ENCODE measurements at places on chromosomes 5 and 9. TPM values are rescaled to one million over a fixed set of nuclear protein-coding genes. Genes with fewer than 3 reads are reported as not detected.

Gene FAM120A
- total RNA-seq, result 172 TPM

DNA sequence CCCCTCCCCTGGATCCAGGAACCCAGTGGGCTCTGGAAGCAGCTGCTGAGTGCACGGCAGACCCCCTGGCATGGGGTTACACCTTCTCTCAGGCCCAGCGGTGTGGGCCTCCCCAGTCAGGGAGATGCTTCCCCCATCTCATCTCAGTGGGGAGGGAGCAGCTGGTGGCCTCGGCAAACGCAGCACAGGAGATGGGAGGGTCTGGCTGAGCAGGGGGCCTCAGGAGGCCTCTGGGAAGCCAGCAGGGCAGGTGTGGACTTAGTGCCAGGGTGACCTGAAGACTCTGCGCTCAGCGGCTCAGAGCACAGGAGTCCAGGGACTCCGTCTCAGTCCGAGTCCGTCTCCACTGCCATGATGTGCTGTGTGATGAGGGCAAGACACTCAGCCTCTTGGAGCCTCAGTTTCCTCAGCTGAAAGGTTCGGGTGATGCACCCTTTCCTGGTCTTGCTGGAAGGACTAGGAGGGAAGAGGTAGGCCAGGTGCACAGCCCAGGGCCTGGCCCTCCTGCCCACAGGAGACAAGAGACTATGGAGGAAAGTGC lies 100.6 kb downstream of the GTF3C4 start:
- DNase-seq, result no peak

Gene TEK
- total RNA-seq, result 119 TPM

DNA sequence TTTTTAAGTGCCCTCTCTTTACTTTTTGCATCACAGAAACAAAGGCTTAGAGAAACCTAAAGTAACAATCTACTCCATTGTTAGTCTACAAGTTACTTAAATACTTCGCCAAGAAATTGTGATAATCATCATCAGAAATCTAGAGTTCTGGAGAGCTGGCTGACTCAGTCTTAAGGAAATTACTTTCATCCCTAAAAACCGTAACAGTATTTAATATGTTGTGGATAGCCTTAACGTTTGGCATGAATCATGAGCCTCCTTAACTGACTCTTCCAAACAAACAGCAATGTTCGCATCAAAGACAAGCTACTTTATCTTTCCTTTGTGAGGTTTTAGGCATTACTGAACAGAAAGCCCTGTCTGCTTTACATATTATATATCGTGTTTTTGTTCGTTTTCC lies 128.7 kb downstream of the NIPBL start:
- DNase-seq, result peak; percentile 53

Gene SH2D3C
- 77.8 TPM for total RNA-seq

Gene IFNB1
- total RNA-seq, result not detected

Gene PCDHA6
- 0.17 TPM for total RNA-seq

DNA sequence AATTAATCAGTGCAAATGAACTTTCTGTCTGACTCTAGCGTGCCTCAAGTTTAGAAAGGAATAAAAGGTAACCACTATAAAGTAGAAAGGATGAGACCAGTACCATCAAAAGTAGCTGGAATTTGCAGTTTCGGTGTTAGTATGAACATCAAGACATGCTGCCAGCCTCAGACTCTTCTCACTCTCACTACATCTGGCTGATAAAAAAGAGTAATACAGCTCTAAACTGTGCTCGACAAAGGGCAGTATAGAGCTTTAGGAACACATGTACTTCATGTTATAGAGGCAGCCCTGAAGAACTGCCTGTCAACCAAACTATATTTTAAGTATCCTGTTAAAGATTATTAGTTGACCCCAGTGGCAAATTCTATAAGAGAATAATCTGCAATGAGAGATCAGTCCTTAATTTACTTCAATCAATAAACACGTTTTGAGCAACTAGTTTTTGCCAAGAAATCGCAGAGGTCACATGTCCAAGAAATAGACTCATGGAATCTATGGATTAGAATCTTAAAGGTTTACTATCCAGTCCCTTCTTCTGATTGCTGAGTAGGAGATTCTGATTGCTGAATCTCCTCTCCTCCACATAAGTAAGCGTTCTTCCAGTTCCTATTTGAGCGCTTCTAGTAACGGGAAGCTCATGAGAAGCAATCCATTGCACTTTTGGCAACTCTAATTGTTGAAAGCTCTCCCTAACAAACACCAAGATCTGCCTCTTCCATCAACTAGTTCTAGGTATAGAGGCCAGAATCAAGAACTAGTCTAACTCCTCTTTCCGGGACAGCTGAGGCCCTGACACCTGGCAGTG lies 941 bp downstream of the XPA start:
- DNase-seq, result peak; percentile 44

DNA sequence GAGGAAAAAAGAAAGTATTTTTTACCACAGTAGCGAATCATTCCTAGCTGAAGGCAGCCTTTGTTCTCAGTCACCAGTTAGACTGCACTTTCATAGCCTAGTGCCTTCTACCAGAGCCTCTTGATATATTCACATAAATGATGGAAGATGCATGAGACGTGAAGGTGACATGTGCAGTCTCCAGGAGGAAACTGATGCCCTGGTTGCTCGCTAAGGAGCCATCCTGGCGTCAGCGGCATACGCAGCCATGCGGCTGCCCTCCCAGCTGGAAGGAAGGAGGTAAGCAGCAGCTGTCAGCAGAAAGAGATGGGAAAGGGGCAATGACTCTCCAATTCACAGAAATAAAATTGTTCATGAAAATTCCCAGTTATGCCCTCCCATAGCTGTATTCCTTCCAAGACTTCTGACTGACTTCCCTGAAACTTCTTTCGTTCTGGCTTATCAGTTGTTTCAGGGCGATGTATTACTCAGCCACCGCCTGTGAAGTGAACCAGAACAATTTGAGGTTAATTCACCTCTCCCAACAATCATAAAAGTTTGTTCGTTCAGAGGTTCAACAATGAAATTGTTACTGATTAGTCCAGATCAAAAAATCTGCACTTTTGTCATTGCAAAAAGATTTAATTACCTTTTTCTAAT lies 331.2 kb downstream of the NR2F1-AS1 start:
- peak; percentile 16 for DNase-seq

- DNase-seq, result no peak
Measured at GRCh38 chr5:166719991-166720390, 1571.5 kb upstream of the WWC1 start.

Gene TRIM14
- total RNA-seq, result 1.5 TPM

DNA sequence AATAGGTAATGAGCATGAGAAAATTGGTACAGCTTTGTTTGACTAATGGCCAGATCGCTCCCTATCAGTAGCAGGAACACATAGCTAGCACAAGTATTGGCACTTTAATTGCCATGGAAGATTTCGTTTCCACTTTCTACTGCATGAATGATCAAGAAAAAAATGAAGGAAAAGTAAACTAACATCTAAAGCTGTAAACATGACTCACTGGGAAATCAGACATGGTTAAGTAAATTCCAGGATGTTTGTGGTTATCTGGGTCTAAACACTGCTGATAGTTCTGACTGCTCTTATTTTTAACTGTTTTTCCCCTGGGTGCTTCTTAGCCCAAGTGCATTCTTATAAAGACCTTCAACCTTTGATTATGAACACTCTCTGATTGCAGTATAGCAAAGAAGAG lies 388.9 kb downstream of the NR2F1-AS1 start:
- peak; percentile 50 for DNase-seq

DNA sequence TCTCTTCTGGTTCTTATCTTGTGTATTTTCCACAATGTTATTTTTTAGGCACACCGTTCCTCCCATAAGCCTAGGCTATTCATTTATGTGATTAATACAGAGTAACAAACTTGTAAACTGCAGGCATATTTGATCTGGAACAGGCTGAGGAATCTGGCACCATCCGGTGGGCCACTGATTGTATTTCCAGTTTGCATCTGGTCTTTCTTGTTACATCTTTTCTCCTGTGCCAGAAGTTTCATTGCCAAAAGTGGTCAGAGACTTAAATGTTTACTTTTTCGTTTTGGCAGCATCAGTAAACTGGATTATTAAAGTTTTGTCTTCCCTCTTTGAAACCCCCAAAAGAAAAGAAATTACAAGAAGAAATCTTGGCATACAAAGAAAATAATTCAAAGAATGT lies 17.9 kb upstream of the ZCCHC7 start:
- DNase-seq, result no peak

GRCh38 chr9:92535940-92536850 lies at the start of gene ECM2:
ECM2 (minus strand) TSS chr9:92535990; CDS start chr9:92522866, 13,124 bp downstream.
- DNase-seq, result no peak

Gene MAP1B
- 134 TPM for total RNA-seq

GRCh38 chr9:137663584-137663983 lies 44.8 kb downstream of the EHMT1 start:
- no peak for DNase-seq

DNA sequence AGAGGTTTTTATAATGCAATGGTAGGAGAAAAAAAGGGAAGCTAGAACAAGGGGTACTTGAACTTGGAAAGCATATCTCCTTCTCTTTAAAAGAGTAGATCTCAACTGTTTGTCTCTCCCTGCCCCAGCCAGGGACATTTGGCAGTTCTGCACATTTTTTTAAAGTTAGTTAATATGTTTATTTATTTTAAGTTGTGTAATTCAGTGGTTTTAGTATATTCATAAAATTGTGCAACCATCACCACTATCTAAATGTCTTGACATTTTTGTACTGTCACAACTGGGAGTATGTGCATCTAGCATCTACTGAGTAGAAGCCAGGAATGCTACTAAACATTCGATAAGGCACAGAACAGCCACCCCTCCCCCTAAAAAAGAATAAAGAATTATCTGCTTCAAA lies 103.5 kb upstream of the DPYSL3 start:
- DNase-seq, result no peak

DNA sequence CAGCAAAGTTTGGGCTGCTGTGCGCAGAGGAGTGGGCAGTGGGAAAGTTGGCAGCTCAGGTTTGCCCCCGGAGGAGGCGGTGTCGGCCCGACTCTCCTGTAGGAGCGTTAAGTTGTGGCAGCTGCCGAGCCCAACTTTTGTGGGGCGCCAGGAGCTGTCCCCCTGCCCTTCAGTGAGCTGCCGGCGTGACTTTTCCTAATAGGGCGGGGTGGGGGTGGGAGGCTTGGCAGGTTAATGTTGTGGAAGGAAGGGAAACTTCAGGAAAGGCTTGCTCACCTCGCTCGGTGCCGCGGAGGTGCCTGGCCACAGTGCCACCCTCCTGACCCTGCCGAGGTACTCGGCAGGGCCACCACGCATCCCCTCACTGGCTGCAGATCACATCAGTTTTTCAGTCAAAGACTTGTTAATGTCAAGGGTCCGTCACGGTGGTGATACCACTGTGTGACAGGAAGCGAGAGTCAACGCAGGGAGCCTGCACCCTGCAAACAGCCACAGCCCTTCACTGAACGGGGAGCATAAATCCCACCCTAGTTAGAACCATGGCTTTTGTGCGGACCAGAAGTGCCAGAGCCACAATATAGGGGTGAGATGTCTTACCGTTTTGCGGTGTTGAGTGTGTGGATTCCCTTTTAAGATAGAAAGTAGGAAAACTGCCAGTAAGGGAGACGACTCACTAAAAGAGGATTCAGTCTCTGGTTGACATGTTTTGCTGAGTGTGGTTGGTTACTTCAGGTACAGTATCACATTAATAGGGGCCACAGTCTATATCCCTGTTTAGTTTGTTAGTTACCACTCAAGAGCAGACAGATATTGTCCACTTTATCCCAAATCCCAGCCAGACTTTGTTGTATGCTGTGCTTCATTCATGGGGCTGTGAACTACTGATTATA lies 796 bp downstream of the LNPEP start:
- peak; percentile 51 for DNase-seq

- no peak for DNase-seq
Measured at GRCh38 chr9:96082516-96083232, 207.2 kb downstream of the ERCC6L2 start.

- DNase-seq, result no peak
Measured at GRCh38 chr9:90825586-90825985, 24.0 kb downstream of the SYK start.

DNA sequence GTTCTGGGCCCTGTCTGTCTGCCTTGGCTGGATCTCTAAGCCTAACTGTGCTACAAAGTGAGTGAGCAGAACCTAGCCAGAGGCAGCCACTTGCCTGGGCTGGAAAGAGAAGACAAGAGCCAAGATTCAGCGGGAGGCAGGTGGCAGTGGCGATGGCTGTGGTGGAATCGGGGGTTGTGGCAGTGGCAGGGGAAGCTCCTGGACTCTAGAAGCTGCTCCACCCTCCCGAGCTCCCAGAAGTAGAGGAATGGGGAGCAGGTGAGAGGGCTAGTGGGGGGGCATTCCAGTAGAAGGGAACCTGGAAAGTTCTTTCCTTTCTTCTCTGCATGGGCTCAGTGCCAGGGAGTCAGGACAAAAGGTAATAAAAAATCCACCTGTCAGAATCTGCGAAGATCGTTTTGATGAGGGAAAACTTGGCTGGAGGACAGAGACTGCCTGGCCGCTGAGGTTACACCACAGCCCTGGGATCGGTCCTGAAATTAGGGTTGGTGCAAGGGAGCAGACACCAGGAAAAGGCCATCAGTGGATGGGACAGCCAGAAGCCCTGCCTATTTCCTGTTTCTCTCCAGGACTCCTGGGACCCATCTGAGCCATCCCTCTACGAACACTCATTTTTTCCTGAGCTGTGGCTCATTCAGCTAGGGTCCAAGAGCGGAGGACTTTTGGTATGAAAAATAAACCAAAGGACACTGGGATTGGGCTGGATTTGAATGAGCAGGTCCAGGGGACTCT lies 1.6 kb downstream of the CRAT start:
- DNase-seq, result no peak

DNA sequence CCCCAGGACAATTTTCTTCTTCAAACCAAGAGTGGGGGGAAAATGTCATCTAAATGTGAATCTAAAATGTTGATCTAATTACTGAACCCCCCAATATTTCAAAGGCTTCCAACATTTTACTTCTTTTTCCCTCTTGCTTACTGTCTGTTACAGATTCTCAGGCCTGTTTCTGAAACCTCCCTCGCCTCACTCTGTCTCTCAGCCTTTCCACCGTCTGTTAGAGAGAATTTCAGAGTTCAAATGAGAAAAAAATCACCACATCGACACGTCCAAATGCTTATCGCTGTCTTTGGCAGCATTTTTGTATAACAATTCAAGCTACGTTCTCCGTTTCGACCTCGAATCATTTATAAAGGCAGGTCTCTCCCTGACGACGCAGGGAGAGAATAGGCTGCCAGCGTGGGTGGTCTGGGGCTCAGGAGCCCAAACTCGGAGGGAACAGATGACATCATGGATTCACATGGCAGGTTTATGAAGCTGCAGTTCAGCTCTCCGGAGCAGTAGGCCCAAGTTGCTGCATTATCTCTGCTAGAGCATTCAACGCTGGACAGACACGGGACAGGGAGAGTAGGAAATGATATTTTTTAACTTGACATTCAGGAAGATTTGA lies 139.8 kb downstream of the GAS1 start:
- DNase-seq, result no peak

- DNase-seq, result no peak
Measured at GRCh38 chr5:3300726-3301125, 294.9 kb upstream of the IRX1 start.

Gene N4BP3
- total RNA-seq, result 43.9 TPM

- DNase-seq, result peak; percentile 48
Measured at GRCh38 chr5:133938039-133938821, 30.2 kb downstream of the C5orf15 start.

Gene ANKRD34B
- not detected for total RNA-seq

DNA sequence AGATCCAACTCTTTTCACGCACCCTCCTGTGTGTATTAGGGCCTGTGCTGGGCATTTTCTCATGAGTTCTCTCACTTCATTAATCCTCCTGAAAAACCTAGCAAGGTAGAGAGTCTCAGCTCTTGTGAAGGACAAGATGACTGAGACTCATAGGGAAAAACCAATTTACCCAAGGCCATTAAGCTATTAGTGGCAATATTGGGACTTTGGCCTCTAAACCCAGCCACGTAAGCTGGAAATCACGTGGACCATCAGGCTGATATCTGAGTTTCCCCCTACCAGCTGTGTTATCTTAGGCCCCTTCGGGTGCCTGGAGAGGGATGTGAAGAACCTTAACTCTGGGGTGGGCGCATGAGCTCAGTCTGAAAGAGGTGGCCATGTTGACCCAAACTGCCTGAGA lies 80.7 kb downstream of the ANKH start:
- no peak for DNase-seq

Gene HAVCR2
- under 0.01 TPM for total RNA-seq

Measured in dermis blood vessel endothelial cell (primary cell).